ENCODE measurements at places on chromosomes 6 and 20. TPM values are rescaled to one million over a fixed set of nuclear protein-coding genes. Genes with fewer than 3 reads are reported as not detected.

Gene CLVS2
- not detected for total RNA-seq

Gene PI3
- 0.40 TPM for total RNA-seq

Gene SCUBE3
- total RNA-seq = 0.80 TPM

Gene CASS4
- total RNA-seq = not detected

Gene GTSF1L
- not detected for total RNA-seq

- DNase-seq = no peak
Measured at GRCh38 chr20:52084727-52085126, 106.9 kb downstream of the ZFP64 start.

DNA sequence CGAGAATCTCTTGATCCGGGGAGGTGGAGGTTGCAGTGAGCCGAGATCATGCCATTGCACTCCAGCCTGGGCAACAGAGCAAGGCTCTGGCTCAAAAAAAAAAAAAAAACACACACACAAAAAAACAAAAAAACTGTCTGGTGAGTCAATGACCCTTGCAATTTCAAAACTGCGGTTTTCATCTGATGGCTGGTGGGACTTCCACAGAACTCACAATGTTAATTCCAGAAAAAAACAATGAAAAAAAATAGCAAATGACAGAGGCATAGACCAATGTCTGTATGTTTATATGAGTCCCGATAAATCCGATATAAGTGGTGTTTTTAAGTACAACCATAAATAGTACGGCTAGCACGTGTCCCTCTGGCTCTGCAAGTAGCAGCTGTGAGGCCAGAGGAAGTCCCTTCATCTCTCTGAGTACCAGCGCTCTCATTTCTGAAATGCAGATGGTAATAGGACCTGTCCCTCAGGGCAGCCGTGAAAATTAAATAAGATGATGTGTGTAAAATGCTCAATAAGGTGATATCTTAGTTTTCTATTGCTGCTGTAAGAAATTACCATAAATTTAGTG is 21.9 kb upstream of the PTPN1 start:
- no peak for DNase-seq

- DNase-seq = no peak
Measured at GRCh38 chr6:73308712-73309534, 45.2 kb downstream of the DPPA5 start.

GRCh38 chr20:45727044-45727443 is 4.9 kb downstream of the SPINT4 start:
- DNase-seq = no peak
